ENCODE measurements at places on chromosomes 1 and 21.

- DNase-seq: no peak
Measured at GRCh38 chr1:164969253-164969652, 387.3 kb downstream of the LMX1A start.

DNA sequence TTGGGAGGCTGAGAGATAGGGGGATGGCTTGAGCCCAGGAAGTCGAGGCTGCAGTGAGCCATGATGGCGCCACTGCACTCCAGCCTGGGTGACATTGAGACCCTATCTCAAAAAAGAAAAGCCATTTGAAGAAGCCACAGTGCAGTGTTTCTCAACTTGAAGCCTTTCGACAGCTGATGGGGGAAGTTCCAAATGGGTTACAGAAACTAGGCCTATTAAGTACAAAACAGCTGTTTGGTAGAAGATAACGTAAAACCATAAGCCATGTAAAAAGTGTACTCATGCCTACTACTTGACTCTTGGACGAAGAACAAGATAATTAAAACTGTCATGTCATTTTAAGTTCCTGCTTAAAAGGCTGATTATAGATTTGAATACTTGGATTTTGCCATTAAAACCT lies 16.6 kb downstream of the COPA start:
- no peak for DNase-seq

- DNase-seq: no peak
Measured at GRCh38 chr1:46113948-46114347, 18.5 kb downstream of the PIK3R3 start.

- DNase-seq: peak; percentile 16
Measured at GRCh38 chr1:236868625-236869467, 73.8 kb downstream of the MTR start.

- no peak for DNase-seq
Measured at GRCh38 chr1:2513939-2514652, 12.3 kb downstream of the PANK4 start.

GRCh38 chr1:27940870-27941560 lies 6.2 kb downstream of the SMPDL3B start:
- DNase-seq: no peak

GRCh38 chr1:115980156-115980555 lies 3.8 kb downstream of the SLC22A15 start:
- DNase-seq: no peak

- no peak for DNase-seq
Measured at GRCh38 chr1:97247196-97247595, 525.6 kb downstream of the PTBP2 start.

DNA sequence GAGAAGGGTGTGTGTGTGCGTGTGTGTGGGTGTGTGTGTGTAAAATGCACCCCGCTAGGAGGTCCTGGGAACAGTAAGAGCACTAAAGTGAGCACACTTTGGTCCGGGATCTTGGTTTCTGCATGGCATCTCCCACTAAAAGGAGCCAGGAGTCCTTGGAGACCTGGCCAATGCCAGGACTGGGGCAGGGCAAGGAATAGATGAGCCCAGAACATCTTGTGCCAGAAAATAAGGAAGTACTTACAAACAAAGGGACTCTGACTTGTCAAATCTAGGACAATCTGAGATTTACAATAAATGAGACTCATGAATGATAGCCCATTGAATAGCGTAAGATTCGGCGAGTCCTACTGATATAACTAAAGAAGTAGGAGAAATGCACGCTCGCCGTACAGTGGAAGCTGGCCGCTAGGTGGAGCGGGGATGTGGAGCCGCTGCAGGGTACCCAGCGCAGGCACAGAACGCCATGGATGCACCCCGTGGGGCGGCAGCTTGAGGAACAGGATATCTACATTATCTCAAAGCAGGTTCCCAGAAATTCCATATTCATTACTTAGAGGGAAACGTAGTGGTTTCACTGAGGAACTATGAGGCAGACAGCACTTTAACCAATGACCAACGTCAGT lies 7.1 kb downstream of the SLC37A1 start:
- DNase-seq: no peak

GRCh38 chr21:15241997-15242736 lies 177.4 kb upstream of the NRIP1 start:
- no peak for DNase-seq

DNA sequence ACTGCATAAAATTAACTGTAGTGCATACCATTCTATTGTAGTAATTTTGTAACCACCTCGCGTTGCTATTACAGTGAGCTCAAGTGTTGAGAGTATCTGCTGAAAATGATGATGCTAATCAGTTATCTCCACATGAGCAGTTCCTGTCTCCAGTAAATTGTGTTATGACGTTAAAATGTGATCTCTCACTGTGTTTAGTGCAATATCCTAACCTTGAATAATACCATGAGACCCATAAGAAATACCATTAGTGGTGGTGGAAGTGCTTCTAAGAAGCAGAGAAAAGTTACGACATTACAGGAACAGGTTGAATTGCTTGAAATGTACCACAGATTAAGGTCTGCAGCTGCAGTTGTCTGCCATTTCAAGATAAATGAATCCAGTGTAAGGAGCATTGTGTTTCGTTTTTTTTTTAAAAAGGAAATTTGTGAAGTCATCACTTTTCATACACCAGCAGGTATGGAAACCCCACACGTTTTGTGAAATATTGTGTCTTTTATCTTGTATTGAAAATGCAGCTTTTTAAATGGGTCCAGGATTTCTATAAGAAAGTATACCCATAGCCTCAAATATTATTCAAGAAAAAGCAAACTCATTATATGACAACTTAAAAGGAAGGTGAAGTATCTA lies 72.5 kb downstream of the ANGPTL1 start:
- no peak for DNase-seq

- DNase-seq: no peak
Measured at GRCh38 chr1:245310571-245311531, 156.1 kb downstream of the KIF26B start.

DNA sequence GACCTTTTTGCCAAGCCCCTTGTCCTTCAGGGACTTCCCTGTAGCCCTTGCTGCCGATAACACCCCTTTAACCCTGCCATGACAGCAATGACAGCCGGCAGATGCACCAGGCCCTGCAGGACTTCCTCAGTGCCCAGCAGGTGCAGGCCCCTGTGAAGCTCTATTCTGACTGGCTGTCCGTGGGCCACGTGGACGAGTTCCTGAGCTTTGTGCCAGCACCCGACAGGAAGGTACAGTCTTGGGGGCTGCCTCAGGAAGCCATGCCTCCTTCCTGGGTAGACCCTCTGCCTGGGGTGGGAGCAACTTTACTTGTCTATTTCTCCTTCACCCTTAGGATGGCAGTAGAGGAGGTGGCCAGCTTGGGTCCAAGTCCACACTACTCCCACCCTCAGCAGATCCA lies 16.1 kb upstream of the PADI6 start:
- no peak for DNase-seq

GRCh38 chr1:98256700-98257099 lies 335.9 kb upstream of the DPYD start:
- DNase-seq: no peak

- DNase-seq: no peak
Measured at GRCh38 chr1:182200025-182200812, 138.7 kb upstream of the ZNF648 start.

DNA sequence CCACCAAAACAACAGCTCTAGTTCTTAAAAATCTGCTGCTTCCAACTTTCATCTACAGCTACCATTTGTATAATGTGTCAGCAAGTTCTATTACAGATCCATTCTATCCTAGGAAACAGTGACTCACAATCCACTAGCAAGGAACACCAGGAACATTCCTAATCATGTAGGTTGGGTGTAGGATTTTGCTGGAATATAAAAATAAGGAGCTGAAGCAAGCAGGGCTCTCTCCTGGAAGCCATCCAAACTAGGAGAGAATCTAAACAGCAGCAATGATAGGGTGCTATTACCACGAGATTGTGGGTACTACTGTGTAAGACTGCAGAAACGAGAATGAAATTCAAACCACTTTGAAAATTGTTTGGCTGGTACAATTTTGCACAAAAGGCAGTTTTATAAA lies 135.0 kb downstream of the PTPN14 start:
- DNase-seq: no peak

DNA sequence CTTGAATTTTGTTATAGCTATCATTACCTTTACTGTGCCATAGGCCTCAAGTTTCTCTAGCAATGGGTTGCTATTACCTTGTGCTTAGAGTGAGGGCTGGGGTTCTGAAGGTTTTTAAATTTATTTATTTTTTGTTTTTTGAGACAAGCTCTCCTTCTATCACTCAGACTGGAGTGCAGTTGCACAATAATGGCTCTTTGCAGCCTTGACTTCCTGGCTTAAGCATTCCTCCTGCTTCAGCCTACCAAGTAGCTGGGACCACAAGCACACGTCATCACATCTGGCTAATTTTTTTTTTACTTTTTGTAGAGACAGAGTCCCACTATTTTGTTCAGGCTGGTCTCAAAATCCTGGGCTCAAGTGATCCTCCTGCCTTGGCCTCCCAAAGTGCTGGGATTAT lies 41.5 kb downstream of the SNX27 start:
- no peak for DNase-seq

DNA sequence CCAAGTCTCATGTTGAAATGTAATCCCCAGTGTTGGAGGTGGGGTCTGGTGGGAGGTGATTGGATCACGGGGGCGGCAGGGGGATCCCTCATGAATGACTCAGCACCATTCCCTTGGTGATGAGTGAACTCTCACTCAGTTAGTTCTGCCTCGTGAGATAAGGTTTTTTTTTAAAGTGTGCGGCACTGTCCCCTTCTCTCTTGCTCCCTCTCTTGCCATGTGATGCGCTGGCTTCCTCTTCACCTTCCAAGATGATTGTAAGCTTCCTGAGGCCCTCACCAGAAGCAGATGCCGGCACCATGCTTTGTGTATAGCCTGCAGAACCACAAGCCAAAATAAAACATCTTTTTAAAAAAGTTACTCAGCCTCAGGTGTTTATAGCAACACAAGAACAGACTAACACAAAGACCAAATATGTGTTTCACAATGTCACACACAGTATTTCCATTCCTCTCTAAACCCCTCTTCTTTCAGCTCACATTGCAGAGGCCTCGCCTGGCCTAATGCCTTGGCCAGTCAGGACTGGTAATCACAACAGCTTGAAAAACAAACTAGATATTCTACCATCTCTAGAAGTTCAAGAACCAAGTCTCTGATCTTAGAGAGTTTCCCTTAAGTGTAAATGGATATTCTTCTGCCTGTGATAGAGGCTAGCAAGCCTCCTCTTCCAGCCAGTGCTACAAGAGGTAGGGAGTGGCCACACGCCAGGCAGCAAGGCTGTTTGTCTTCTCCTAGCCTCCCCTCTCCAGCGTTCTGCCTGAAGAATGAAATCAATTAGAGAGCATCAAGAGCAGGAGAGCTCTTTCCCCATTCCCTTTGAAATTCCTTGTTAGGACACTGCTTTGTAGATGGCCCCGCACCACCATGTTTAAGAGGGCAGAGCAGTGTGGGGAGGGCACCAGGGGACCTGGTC lies 19.6 kb upstream of the RAP1A start:
- DNase-seq: no peak

GRCh38 chr1:6268415-6268814 lies 7.5 kb upstream of the GPR153 start:
- DNase-seq: no peak

GRCh38 chr1:54474310-54475251 lies 68.4 kb upstream of the SSBP3 start:
- no peak for DNase-seq

- DNase-seq: no peak
Measured at GRCh38 chr1:54371942-54372275, 34.3 kb downstream of the SSBP3 start.

GRCh38 chr1:46471848-46472492 lies 17.7 kb upstream of the DMBX1 start:
- DNase-seq: no peak

DNA sequence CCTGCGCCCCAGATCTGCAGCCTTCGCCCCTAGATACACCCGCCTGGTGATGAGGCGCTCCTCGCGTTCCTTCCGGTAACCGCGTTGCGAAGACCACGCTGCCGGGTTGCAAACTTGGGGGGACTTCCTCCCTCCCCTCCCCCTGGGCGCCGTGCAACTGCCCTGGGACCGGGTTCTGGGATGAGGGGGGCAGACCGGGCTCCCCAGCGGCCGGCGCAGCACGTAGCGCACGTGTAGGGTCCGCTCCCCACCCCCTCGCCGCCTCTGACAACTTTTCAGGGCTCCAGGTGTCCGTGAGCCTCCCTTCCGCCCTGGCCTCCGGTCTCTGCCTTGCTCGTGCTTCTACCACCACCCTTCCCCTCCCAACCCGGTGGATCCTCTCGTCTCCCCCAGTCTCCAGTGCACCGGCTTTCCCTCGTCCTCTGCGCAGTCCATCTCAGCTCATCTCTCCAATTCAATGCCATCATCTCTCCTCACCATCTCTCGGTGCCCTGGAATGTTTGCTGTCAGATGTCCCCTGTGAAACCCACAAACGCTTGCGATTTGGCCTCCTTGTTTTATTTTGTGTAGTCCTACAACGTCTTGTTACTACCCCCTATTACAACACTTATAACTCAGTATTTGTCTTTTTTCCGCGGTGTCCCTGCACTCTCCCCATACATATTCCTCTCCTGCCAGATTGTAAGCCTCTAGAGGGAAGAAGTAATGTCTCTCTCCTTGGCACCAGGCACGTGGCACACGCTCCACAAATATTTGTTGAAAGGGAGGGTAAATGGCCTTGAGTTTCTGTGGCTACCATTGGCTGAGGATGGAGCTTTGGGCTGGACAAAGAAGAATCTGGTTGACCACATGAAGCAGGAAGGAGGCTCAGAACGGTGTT lies 782 bp downstream of the PCAT6 start:
- DNase-seq: no peak

DNA sequence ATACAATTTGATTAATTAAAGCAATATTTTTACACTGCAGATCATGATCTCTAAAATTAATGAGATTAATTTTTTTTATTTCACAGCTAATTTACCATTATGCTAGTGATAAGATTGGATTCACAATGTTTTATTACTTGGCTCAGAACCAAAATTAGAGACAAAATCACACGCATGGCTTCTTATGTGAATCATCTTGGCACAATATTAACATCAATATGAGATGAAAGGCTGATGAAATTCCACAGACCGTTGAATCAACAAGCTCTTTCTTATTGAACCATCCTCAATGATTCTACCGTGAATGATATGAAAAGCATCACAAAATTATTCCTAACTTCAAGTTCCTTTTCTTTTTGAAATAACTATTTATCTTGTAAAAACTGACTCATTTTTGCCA lies 544.9 kb downstream of the KCNT2 start:
- no peak for DNase-seq

- DNase-seq: no peak
Measured at GRCh38 chr21:41169701-41170100, 1.7 kb downstream of the BACE2 start.

DNA sequence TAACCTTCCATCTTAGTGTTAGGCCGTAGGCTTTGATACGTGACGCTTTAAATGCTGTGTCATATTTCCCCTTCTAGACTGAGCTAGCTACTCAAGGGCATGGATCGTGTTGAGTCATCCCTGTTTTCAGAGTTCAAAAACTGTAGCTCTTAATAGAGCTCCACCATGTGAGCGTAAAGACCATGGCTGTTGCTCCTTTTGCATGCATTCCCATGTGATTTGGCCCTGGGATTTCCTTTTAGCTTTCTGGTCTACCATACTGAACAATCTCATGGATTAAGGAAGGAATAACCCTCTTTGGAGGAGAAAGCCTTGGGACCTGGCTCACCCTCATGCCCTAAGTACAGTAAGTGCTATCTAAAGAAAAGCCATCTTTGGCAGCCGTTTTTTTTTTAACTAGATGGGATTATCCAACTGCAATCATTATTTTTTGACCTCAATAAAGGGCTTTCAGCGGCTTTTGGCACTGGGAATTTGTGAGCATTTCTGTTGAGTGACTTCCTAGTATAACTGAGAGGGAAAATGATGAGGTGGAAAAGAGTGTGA lies 76.6 kb downstream of the PLPP3 start:
- DNase-seq: no peak

GRCh38 chr1:114011796-114012195 lies 32.5 kb downstream of the OLFML3 start:
- no peak for DNase-seq

All from activated naive CD4-positive, alpha-beta T cell (primary cell).